Thyroid gland (tissue), 4 donors: ENCODE measurements at places on chromosomes 13 and 19. TPM values are rescaled to one million over a fixed set of nuclear protein-coding genes. Genes with fewer than 3 reads are reported as not detected.

DNA sequence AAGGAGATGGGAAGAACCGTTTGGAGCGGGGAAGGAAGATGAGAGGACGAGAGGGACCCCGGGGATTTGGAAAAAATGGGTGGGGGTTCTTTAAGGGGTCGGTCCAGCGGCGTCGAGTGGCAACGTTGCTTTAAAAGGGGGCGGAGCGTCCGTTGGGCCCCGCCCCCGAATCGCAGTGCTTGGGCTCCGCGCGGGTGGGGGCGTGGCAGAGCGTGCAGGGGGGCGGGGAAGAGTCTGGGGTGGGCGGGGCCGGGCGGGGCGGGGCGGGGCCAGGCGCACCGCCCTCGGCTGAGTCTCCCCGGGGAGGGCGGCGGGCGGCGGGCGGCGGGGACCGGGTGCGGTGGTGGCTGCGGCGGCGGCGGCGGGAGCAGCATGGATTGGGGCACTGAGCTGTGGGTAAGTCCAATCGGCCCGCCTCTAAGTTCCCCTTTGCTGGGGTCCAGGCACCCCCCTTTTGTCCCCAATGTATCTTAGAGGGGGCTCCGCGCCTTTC, at the start of gene TRIP10:
TRIP10 (plus strand) TSS at position 291 of the 493 bp plus-strand sequence; CDS start at position 373, 82 bp downstream.
- peaks cover 47% of the 10 kb centered on the region for H3K4me1 ChIP-seq
- peak within 1 kb of the TSS; percentile 93 for H3K27ac ChIP-seq
- no peaks in the 10 kb centered on the region for H3K27me3 ChIP-seq
- peaks cover 4% of the 10 kb centered on the region for H3K36me3 ChIP-seq
- peak within 1 kb of the TSS; percentile 43 for H3K4me3 ChIP-seq

SHISA7 gene
- not detected for total RNA-seq

DNA sequence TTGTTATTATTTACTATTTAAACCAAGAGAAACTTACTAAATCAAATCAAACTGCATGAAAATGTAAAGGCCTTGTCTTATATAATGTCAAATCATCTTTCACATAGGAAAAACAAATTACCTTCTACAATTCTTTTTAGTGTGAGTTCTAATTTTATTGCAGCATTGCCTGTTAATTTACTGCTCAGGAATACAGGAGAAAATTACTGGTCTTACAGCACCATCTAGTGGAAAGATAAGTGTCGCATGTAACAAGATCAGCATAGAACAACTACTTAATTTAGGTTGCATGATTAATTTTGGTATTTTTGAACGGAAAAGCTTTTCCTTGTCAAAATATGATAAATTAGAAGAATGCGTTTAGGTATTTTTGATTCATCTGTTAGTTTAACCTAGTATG, 502.7 kb downstream of the UQCRFS1 start:
- DNase-seq: no peak
- no peaks in the 10 kb centered on the region for H3K36me3 ChIP-seq
- no peaks in the 10 kb centered on the region for H3K27me3 ChIP-seq
- H3K27ac ChIP-seq: no peak overlapping the region
- H3K4me1 ChIP-seq: no peaks in the 10 kb centered on the region

DNA sequence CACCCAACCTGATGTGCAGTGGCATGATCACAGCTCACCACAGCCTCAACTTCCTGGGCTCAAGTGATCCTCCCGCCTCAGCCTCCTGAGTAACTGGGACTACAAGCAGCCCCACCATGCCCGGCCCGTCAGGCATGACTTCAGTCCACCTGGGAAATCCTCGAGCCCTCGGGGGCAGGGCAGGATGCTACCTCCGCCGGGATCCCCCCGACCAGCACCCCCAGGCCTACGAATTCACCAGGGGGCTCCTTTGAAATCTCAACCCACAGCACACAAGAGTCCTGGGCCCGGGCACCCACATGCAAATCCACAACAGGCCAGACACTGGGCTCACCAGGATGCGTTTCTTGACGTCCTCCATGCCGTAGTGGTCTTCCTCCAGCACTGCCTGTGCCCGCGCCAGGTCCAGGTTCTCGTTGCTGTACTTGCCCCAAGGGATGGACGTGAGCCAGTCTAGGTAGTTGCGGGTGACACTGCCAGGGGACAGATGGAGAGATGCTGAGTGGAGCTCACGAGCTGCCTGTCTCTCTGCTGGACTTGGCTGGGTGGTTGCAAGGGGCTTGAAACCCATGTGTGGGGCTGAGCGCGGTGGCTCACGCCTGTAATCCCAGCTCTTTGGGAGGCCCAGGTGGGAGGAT, 10.5 kb downstream of the RPL36 start:
- H3K4me3 ChIP-seq: no peak overlapping the region
- peaks cover 58% of the 10 kb centered on the region for H3K36me3 ChIP-seq
- H3K27ac ChIP-seq: no peak overlapping the region

GRCh38 chr13:99218545-99218944, 17.9 kb downstream of the UBAC2 start:
- H3K36me3 ChIP-seq: no peaks in the 10 kb centered on the region
- H3K4me3 ChIP-seq: no peak overlapping the region
- peaks cover 49% of the 10 kb centered on the region for H3K4me1 ChIP-seq
- DNase-seq: peak; percentile 92
- peak overlapping the region; percentile 56 for H3K27ac ChIP-seq

GRCh38 chr13:77729502-77730221, 32.2 kb downstream of the SLAIN1 start:
- no peaks in the 10 kb centered on the region for H3K27me3 ChIP-seq
- no peaks in the 10 kb centered on the region for H3K36me3 ChIP-seq
- H3K4me1 ChIP-seq: no peaks in the 10 kb centered on the region

- no peaks in the 10 kb centered on the region for H3K27me3 ChIP-seq
- DNase-seq: no peak
- H3K4me3 ChIP-seq: no peak overlapping the region
- peaks cover 25% of the 10 kb centered on the region for H3K36me3 ChIP-seq
These were observed 12.9 kb upstream of the MRI1 start for GRCh38 chr19:13751436-13751835.

DNA sequence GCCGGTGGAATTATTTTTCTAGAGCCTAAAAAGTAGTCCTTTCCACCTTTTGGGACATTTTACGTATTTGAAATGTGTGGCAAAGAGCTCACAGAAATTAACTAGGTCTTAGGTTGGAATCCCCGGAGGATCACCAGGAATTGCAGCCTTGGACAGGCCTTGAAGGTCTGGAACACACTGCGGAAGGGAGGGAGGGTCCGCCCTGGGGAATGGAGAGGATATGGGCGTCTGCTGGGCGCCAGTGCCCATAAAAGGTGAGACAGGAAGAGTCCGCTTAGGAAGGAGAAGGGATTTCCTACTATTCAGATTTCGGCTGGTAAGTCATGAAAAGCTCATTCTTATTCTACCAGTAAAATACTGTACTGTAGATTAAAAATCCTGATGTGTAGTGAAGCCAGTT, 111.9 kb downstream of the COL4A2 start:
- no peak for DNase-seq
- H3K4me3 ChIP-seq: no peak overlapping the region
- no peaks in the 10 kb centered on the region for H3K27me3 ChIP-seq
- H3K36me3 ChIP-seq: no peaks in the 10 kb centered on the region

DNA sequence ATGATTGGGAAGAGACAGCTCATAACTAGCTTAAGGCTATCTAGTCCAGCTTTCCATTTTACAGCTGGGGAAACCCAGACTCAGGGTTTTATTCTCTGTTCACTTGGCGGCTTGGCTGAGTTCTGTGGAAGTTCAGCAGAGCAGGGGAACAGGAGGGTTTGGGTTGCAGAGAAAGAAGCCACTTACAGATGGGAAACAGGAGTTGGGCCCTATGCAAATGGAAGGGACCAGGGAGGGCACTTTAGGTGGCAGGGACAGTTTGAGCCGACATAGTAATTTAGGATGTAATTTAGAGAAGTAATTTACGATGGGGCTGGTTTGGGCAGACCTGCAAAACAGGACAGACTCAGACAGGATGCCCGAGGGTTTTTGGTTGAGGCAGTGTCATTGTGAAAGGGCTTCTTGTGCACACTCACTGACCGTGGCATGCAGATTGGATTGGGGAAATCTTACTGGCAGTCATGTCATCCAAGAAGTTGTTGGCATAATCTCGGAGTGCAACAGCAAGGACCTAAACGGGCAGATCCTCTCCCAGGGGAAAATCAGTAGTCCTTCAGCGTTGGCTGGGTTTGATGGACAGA, 47.3 kb upstream of the GPR183 start:
- no peak overlapping the region for H3K27ac ChIP-seq
- no peaks in the 10 kb centered on the region for H3K4me1 ChIP-seq
- H3K4me3 ChIP-seq: no peak overlapping the region

- no peaks in the 10 kb centered on the region for H3K36me3 ChIP-seq
- H3K4me3 ChIP-seq: no peak overlapping the region
These were observed 51.2 kb downstream of the COLGALT1 start for GRCh38 chr19:17606590-17607185.

ZNF442 gene
- total RNA-seq: 4.4 TPM

DNA sequence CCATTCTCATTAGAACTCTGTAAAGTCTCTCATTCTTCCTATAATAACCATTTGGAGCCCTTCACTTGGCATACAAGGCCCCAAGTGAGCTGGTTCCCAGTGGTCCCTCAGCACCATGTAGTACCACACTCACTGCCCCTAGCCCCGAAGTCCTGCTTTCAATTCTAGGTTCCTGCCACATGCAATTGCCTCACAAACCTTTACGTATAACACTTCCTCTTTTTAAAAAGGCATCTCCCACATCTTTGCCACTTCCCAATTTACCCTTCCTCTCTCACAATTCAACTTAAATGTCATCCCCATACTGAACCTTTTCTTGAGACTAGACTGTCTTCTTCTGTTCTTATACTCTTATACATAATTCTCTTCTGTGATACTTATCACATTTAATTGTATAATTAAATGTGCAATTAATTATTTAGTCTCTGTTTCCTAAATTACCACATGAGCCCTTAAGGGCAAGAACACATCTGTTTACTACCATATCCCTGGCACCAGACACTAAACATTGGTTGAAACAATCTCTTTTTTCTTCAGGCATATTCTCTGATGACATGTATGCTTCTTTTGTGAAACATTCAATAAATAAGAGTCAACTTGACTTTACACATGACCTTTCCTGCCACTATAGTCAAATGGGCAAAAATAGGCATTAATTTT, 304.0 kb downstream of the SPRY2 start:
- no peak overlapping the region for H3K4me3 ChIP-seq
- no peak for DNase-seq
- H3K27me3 ChIP-seq: no peaks in the 10 kb centered on the region

FAM83E gene
- total RNA-seq: not detected

IRF2BP1 gene
- total RNA-seq: 39.6 TPM

DNA sequence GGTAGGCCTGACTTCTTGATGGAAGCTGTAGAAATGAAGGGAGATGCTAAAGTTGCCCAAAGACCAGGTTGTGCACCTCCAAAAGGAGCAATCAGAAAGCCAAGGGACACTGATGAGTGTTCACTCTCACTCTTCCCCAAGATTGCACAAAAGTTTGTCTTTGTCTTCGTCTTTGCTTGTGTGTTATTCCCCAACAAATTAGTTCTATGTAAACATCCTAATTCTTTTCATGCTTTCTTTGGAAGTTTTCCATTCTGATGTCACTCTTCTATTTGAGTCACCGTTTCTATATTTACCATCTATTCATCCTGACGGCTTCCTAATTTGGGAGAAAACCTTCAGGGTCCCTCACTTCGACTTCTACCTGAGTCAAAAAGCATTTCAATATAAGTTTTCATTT, 3.7 kb upstream of the TMEM272 start:
- DNase-seq: no peak
- H3K27me3 ChIP-seq: no peaks in the 10 kb centered on the region
- H3K4me3 ChIP-seq: no peak overlapping the region
- H3K27ac ChIP-seq: no peak overlapping the region
- no peaks in the 10 kb centered on the region for H3K4me1 ChIP-seq

GRCh38 chr13:41416276-41416675, 41.1 kb upstream of the RGCC start:
- no peaks in the 10 kb centered on the region for H3K36me3 ChIP-seq
- H3K4me3 ChIP-seq: no peak overlapping the region
- no peak for DNase-seq
- H3K4me1 ChIP-seq: no peaks in the 10 kb centered on the region
- H3K27me3 ChIP-seq: no peaks in the 10 kb centered on the region

DNA sequence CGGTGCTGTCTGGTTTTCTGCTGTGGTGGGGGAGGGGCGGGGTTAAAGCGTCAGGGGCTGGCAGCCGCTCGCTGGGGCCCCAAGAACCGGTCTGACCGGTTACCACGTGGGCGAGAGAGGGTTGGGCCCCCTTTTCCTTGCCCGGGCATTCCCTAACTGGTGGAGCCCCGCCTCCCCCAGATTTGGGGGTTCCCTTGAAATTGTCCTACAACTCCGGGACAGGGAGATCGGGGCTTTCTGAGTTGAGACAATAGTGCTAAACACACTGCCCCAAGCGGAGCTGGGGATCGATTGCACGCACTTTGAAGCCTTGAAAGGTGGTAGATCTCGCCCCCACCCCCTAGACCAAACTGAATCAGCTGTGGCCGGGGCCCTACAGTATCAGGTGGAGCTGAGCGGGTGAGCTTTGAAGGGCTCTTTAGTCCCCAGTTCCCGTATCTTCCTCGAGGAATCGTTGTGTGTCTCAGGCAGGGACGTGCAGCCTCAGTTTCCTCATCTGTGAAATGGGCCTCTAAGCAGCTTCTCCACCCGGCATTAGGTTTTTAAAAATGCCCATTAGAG, 4.8 kb downstream of the IER2 start:
- H3K36me3 ChIP-seq: peaks cover 11% of the 10 kb centered on the region
- DNase-seq: peak; percentile 96
- H3K27ac ChIP-seq: peak overlapping the region; percentile 99
- peaks cover 12% of the 10 kb centered on the region for H3K4me1 ChIP-seq
- no peaks in the 10 kb centered on the region for H3K27me3 ChIP-seq
- H3K4me3 ChIP-seq: peak overlapping the region; percentile 96

DNA sequence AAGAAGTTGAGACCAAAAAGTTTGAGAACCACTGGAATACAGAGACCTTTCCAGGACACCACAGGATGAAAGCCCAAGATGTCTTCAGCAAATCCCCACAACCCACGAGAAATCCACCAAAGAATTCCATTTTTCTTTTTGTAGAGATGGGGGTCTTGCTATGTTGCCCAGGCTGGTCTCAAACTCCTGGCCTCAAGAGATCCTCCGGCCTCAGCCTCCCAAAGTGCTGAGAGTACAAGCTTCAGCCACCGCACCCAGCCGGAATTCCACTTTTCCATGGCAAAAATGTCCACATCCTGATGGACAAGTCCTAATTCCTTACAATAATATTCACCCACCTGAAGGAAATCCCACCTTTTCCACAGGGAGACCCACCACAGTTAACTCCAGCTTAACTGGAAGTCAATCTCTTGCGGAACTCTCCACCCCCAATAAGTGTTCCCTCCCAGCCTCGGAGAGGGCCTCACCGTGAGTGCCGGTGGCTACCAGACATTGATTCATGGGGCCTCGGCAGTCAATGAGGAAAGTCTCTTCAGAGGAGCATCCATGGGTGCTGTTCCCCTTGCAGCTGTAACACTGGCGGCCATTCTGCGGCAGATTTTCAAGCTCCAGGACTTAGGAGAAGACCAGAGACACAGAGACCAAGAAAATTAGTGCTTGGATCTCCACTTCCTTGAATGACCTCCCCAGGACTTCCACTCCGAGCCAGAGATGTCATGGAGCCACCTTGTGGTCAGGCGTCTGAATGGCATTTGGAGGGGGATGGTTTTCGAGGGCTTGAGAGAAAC, 12.3 kb upstream of the CADM4 start:
- H3K27ac ChIP-seq: no peak overlapping the region
- no peaks in the 10 kb centered on the region for H3K27me3 ChIP-seq
- H3K36me3 ChIP-seq: no peaks in the 10 kb centered on the region
- DNase-seq: peak; percentile 58
- H3K4me1 ChIP-seq: no peaks in the 10 kb centered on the region
